ENCODE measurements at places on chromosomes 6 and 20.

GRCh38 chr20:47206962-47207641 is 149.4 kb downstream of the ZMYND8 start:
- DNase-seq: no peak

GRCh38 chr6:18165751-18166150 is 10.5 kb downstream of the KDM1B start:
- DNase-seq: no peak

- no peak for DNase-seq
Observed at GRCh38 chr6:1850121-1850839, 240.6 kb downstream of the FOXC1 start.

- DNase-seq: no peak
Observed at GRCh38 chr20:59966428-59966827, 8.2 kb downstream of the CDH26 start.

DNA sequence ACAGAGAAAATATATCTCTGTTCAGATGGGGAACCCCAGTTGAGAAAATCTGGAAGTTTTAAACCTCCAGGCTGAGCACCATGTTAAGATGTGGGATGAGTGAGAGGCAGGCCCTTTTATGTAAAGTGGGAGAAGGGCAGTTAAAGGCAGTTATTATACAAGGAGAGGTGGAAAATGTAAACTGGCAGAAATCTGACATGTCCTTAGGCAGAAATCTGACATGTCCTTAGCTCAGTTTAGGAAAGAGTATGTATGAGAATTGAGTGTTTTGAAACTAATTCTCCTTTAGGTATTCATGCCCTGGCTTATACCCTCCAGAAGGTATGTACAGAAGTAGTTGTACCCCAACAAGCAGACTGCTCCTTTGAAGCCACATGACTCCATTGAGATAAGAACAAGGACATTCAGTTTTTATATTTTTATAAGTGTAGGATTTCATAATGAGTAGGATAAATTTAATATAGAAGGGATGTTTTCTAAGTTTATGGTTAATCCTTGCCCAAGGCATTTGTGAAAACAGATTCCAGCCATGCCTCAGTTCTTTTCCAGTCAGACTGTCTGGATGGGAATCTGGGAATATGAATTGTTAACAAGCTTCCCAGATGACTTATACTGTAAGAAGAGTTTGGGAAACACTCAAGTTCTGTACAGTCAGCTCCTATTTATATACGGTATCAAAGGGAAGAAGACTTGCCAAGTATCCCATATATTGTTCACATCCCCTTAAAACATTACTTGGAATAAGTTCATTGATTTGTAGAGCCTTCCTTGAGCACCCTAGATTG is 87.7 kb downstream of the SCAND1 start:
- DNase-seq: no peak

DNA sequence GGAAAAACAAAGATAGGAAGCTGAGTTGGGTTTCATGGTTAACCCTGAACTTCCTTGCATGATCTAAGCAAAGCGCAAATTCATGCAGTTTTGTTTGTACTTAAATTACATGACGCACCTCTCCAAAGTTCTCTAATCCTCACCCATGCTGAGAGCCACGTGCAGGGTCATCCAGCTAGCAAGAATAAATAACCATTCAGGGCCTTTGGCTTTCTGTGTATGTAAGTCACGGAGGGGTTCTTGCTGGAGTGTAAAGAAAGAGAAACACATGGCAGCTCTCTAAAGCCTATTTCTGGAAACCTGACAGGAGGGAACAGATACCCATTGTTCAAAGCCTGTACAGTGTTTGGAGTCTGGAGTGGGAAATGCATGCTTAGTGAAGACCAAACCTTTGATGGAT is 171.7 kb upstream of the CCN2 start:
- no peak for DNase-seq

- no peak for DNase-seq
Observed at GRCh38 chr6:122511193-122511924, 39.8 kb upstream of the SERINC1 start.

GRCh38 chr6:98992535-98992934 is 44.8 kb upstream of the FBXL4 start:
- peak; percentile 21 for DNase-seq

- DNase-seq: peak; percentile 51
Observed at GRCh38 chr20:33915726-33916331, 77.9 kb upstream of the RALY start.

- no peak for DNase-seq
Observed at GRCh38 chr6:30091577-30092381, 16.2 kb upstream of the RNF39 start.

DNA sequence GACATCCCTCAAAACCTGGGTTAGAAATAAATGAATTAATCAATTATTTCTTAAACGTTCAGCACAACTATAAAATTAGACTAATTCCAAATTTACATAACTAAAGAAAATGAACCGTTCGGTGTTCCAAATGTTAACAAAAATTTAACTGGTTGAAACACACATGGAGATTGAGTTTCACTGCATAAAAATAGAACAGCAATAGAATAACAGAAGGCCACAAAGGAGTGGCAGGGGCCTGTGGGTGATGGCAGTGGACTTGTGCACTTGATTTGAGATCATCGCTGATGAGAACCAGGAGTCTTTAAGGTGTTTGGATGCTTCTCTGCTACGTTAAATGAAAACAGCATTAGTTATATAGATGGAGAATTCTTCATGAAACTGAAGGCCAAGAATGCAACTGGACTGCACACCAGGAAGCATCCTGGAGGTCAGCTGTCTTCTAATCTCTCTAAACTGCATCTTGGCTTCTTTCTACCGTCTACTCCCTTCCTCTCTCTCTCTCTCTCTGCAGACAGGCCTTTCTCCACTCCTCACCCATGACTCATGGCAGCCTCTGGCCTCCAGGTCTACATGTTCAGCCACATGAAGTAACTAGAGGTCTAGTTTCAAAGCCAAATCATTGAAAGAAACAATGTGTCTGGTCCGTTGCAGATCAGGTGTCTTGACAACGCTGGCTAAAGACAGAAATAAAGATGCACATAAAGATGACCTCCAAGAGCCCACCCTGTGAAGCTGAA is 111.3 kb downstream of the SIM1 start:
- no peak for DNase-seq

GRCh38 chr20:57698867-57699275 is 10.9 kb downstream of the PMEPA1 start:
- no peak for DNase-seq

DNA sequence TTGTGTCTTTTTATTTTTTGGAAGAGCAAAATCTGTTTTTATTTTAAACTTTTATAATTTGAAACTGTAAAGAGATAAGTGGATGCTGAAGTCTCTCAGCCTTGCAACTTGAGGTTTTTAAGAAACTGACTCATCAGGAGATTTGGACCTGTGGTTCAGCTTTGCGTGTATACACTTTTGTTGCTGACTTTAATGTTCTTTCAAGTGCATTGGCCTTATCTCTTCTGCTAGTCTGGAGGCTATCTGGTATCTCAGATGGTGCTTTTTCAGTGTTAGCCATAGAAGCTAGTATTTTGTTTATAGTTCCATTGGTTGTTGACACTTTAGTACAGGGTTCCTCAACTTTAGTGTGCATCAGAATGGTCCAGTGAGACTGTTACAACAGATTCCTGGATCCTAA is 504.0 kb upstream of the SPTLC3 start:
- DNase-seq: peak; percentile 30

GRCh38 chr6:108093781-108094300 is 19.3 kb upstream of the OSTM1 start:
- no peak for DNase-seq

GRCh38 chr20:63919130-63919529 is 24.2 kb downstream of the DNAJC5 start:
- no peak for DNase-seq

Measured in OCI-M1 (cell line).